ENCODE measurements at places on chromosomes 12 and 14.

DNA sequence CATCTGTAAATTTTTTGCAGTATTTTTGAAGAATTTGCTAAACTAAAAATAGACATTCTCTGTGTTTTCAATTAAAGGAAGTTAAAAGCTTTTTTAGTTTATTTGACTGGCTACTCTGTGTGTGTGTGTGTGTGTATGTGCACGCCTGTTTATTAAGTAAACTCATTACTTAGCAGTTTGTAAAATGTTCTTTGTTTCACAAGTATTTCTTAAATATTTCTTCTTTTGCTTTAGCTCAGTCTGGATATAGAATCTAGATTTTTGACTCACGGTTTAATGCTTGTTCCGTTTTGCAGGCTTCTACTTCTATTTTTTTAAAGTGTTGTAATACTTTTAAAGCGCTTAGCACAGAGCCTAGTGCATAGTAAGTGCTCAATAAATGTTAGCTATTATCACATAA lies 46.5 kb upstream of the KCNMB4 start:
- DNase-seq: no peak

DNA sequence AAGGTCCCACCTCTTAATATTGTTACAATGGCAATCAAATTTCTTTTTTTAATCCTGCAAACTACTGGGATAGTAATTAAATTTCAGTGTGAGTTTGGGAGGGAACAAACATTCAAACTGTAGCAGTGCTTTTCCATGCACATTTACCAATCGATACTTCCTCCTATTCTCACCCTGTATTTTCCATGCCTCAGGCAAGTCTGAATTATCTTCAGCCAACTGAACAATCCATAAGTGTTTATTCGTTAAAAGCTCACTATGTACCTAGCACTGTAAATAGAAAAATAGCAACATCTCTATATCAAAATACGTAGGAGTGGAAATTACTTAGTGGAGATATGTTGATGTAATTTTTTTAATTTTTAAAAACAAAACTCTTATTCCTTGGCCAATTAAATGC lies 43.5 kb downstream of the CCDC177 start:
- no peak for DNase-seq

GRCh38 chr12:108778053-108778452 lies 46.7 kb upstream of the CORO1C start:
- DNase-seq: no peak

- no peak for DNase-seq
Measured at GRCh38 chr12:89663577-89664357, 44.9 kb downstream of the ATP2B1 start.

DNA sequence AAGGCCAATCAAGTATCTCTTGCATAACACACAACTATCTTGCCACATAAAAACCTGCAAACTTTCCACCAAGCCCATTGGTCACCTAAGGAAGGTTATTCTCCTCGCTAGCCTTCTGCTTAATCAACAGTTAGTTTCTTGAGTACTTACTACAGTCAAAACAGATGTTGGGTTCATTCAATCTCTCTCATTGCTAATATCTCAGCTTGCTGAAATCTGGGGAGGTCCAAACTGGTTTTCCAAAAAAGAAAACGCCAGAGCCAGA lies 74.6 kb downstream of the TTC7B start:
- DNase-seq: no peak

DNA sequence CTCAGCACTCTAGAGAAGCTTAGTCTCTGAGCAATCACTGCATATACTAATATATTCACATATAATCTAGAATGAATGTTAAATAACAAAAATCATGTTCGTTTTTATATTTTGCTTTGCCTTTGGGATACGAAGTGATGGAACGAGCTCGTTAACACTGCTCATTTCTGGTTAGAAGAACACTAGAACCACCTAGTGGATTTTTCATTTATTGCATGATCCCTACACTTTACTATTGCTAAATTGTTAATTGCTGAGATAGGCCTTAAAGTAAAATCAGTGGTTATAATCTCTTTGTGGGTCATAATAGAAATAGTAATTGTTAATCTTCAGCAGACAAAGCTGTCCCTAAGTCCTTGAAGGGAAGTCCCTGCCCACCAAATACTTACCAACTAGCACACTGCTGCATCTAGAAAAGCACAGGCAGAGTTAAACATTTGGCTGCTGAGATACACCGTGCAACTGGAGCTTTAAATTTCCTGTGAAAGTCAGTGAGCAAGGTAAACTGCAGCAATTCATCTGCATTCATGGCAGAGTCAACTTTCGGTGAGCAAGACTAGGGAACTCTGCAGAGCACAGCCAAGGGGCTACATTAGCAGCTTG lies 353.7 kb downstream of the APAF1 start:
- DNase-seq: no peak

- DNase-seq: no peak
Measured at GRCh38 chr14:104353921-104354701, 215.7 kb downstream of the KIF26A start.

- no peak for DNase-seq
Measured at GRCh38 chr14:35320472-35320871, 28.3 kb downstream of the PSMA6 start.

DNA sequence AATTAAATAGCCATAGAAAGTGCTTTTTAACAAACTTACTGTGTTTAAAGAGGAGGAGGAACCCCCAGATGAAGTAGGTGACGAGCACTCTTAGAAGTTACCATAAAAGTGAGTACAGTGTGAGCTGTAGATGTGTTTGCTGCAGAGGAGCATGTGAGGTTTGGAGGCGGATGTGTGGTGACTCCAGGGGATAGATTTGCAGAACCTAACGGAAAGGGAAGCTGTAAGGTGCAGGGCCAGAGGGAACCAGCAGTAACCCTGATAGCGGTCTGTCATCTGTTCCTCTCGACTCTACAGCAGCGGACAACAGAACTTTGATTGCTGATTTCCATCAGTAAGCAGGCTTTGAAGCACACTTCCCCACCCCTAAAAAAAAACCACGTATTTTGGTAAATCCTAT lies 5.2 kb downstream of the CALM1 start:
- no peak for DNase-seq

DNA sequence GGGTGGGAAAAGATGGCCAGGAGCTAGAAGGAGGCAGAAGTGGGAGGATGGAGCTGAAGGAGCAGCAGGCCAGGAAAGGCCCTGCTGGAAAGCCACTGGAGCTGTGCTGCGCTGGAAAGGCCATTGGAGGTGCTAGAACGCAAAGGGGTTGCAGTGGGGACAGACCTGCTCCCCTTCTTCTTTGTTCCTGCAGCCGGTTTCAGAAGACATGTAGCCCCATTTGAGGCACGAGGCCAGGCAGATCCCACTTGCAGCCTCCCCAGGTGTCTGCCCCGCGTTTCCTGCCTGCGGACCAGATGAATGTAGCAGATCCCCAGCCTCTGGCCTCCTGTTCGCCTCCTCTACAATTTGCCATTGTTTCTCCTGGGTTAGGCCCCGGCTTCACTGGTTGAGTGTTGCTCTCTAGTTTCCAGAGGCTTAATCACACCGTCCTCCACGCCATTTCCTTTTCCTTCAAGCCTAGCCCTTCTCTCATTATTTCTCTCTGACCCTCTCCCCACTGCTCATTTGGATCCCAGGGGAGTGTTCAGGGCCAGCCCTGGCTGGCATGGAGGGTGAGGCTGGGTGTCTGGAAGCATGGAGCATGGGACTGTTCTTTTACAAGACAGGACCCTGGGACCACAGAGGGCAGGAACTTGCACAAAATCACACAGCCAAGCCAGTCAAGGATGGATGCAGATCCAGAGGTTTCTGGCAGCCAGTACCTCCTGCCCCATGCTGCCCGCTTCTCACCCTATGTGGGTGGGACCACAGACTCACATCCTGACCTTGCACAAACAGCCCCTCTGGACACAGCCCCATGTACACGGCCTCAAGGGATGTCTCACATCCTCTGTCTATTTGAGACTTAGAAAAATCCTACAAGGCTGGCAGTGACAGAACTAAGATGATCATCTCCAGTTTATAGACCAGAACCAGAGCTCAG lies 2.3 kb upstream of the GPR162 start:
- no peak for DNase-seq

GRCh38 chr12:112986291-112986800 lies 8.0 kb downstream of the OAS2 start:
- no peak for DNase-seq

- DNase-seq: no peak
Measured at GRCh38 chr14:103334644-103335622, 896 bp downstream of the EIF5 start.

DNA sequence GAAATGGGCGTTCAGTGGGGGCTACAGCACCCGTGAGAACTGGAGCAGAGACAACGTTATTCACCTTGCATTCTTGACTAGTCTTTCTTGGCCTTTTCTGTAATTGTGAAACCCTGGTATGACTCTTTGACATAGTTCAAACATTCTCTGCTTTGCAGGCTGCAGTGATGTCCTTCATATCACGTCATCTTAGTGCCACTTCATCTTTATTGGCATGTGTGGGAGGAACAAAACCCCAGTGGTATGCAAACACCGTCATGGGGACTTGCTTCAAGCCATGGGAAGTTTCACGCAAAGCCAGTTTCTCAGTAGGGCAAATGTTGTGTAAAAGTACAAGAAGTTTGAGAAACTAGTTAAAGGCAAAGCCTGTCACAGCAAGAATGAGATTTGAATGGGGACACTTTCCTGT lies 20.2 kb upstream of the DUSP16 start:
- no peak for DNase-seq

GRCh38 chr14:106211334-106211900 lies 685.0 kb downstream of the TMEM121 start:
- DNase-seq: no peak

GRCh38 chr12:110600254-110600653 lies 13.7 kb upstream of the TCTN1 start:
- no peak for DNase-seq

- DNase-seq: no peak
Measured at GRCh38 chr14:100747021-100747586, 20.4 kb downstream of the DLK1 start.

- DNase-seq: no peak
Measured at GRCh38 chr14:31263485-31264133, 56.0 kb upstream of the HECTD1 start.

DNA sequence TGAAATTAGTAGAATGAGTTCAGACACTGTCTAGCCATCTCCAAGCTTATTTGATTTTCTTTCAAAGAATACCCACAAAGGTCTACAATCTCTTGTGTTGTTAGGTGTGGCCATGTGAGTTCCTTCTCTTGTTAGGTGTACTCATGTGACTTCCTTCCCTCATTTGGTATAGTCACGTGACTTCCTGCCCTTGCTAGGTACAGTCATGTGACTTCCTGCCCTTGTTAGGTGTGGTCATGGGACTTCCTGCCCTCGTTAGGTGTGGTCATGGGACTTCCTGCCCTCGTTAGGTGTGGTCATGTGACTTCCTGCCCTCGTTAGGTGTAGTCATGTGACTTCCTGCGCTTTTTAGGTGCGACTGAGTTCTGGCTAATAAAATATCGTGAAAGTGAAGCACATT lies 179.6 kb downstream of the TMX1 start:
- no peak for DNase-seq

- no peak for DNase-seq
Measured at GRCh38 chr12:99223579-99223978, 424.0 kb upstream of the GARIN6 start.

DNA sequence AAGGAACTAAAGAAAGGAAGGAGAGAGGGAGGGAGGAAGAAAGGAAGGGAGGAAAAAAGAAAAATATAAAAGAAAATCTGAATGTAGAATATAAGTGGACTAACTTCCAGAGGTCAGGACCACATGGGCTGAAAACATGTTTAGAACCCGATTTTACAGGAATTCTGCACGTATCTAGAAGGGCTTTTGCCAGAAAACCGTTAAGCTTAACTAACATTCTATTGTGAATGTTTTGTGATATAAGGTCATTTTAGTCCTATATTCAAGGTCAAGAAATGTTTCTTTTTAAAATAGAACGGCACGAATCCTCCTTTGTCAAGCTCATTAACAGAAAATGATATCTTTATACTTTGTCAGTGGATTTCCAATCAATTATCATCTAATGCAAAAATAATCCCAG lies 13.1 kb downstream of the PTCSC3 start:
- no peak for DNase-seq

DNA sequence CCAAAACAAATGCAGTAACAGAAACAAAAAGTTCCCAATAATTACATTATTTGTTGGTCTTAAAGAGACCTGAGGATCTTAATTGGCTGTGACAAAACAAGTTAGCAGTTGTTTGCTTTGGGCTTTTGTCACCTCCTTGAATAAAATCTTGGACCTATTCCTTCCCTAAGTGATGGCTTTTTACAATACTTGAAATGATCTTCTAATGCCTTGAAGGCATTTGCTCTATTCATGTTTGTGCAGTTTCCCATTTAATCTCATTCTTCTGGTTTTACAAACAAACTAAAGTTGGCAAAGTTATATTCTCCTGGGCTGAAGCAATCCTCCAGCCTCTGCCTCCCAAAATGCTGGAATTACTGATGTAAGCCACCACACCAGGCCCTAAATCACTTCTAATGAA lies 98.8 kb downstream of the OSBPL8 start:
- no peak for DNase-seq

DNA sequence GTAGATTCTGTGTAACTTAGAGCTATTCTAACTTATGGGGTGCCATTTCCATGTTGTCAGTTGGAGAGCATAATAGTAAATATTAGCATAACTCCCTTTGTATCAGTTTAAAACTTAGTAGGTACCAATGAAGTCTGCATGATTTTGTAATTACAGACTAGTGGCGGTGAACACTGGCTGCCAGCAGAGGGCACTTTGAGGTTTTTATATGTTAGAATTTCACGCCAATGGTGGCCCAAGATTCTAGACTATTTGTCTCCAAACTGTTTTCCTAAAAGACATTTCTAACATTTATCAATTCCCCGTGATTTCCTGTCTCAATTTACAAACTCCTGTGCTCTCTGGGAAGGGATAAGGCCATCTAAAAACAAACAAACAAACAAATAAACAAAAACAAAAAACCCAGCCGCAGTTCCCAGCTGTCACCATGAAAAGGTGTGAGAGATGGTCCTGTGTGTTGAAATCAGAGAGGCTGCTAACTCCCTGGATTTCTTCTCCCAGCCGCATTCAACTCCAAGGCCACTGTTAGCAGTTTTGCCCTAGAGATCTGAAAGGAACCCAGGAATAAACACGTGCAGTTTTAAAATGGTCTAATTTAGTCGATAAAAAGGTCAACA lies 57.6 kb downstream of the BRMS1L start:
- no peak for DNase-seq

DNA sequence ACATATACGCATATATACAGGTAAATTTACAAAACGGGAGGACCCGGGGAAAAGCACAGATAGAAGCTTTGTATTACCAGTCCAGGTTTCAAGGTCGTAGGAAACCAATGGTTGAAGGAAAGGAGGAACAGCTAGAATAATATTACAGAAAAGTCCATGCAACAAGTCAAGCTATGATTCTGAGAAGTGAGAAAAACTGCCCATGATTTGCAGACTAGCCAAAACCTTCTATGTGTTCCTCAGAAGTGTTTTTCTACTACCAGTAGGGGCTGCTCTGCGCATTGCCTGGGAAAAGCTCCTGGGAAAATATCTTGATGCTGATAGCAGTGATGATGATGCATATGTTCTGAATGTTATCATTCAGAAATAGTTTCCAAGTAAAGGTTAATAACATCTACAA lies 2.2 kb downstream of the PDZRN4 start:
- no peak for DNase-seq

- no peak for DNase-seq
Measured at GRCh38 chr12:62629413-62629812, 162.8 kb downstream of the MON2 start.

GRCh38 chr12:71848212-71848611 lies 8.7 kb downstream of the TBC1D15 start:
- no peak for DNase-seq
